ENCODE measurements at places on chromosomes 5 and 9.

DNA sequence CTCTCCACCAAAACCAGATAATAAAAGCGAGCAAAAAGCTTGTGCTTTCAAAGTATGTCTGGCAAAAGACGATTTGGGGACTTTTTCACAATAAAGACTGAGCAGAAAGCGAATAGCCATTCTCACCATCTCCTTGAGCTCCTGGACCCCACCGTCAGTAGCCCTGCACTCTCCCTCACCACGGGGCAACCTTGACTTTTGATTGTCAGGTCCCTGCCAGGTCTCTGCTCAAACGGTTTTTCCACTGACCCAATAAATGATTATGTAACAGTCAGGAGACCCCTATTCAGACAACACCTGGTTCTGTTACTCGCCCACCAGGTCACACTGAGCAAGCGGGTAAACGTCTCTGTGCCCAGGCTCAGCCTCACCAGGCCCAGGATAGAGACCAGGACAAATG is 131.3 kb downstream of the MVB12B start:
- no peak for DNase-seq

DNA sequence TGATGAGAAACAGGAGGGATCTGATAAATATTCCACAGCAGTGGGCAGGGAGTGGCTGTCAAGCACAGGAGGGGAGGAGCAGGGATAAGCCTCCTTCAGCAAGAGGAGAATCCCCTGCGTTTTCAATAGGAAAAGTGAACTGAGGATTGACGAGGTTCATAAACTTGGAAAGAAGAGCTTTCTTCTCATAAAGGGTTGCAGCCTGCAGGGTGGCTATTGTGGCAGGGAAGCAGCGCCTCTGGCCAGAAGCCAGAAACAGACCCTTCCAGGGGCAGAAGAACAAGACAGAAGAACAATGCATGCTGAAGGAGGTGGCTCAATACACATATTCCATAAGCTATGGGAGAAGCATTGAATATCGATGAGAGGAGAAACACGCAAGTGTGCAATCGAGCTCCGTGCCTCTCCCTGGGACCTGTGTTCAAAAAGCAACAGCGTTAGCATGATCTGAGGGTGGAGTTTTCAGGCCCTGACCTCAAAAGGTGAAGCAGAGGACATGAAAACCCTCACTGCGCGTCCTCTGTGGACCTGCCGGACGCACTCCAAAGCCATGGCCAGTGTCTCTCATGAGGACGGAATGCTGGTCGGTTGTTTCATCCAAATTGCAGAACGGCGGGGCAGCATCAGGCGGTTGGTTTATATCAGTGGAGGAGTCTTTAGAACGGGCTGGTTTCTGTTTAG is 67.6 kb downstream of the ANKRD33B start:
- DNase-seq = no peak

- DNase-seq = no peak
Observed at GRCh38 chr9:92770360-92770995, 5.8 kb upstream of the BICD2 start.

DNA sequence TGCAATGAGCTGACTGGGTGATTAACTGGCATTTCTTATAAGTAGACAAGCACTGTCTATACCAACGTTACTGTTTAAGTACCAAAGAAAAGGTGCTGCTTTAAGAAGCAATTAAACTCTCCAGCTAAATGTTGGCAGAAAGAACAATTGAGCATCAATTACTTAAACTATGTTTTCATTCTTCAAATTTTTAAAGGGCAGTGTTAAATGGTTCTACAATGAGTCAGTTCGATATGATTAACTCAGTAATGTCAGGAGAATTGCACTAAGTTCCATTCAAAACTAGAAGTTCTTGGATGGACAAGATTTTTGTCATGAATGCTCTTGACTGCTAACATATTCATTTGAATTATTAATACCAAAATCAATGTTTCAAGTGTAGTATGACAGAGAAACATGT is 593.7 kb downstream of the DNAH5 start:
- DNase-seq = no peak

- no peak for DNase-seq
Observed at GRCh38 chr9:35564658-35565061, 40.4 kb upstream of the TESK1 start.

GRCh38 chr9:77826116-77826515 is 178.0 kb upstream of the GNA14 start:
- no peak for DNase-seq

- no peak for DNase-seq
Observed at GRCh38 chr5:151222054-151222789, 1.7 kb downstream of the CCDC69 start.

- DNase-seq = no peak
Observed at GRCh38 chr9:123251741-123252140, 16.6 kb downstream of the STRBP start.

GRCh38 chr5:3186736-3187405 is 408.8 kb upstream of the IRX1 start:
- no peak for DNase-seq

DNA sequence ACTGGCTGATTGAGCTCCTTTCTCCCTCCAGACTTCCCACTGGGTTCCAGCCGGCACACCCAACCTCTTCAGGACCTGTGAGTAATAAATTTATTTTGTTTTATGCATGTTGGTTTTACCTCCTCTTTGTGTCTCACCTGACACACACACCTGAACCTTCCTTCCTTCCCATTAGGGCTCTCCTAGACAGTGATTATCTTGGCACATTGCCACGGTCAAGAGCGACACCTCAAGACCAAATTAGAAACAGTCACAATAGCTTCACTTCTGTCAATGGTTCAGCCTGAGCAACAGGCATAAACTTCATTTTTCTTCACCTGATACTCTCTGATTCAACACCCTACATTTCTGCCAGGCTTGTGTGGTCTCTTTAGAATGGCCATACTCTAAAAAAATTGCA is 296.3 kb upstream of the SMARCA2 start:
- DNase-seq = no peak

DNA sequence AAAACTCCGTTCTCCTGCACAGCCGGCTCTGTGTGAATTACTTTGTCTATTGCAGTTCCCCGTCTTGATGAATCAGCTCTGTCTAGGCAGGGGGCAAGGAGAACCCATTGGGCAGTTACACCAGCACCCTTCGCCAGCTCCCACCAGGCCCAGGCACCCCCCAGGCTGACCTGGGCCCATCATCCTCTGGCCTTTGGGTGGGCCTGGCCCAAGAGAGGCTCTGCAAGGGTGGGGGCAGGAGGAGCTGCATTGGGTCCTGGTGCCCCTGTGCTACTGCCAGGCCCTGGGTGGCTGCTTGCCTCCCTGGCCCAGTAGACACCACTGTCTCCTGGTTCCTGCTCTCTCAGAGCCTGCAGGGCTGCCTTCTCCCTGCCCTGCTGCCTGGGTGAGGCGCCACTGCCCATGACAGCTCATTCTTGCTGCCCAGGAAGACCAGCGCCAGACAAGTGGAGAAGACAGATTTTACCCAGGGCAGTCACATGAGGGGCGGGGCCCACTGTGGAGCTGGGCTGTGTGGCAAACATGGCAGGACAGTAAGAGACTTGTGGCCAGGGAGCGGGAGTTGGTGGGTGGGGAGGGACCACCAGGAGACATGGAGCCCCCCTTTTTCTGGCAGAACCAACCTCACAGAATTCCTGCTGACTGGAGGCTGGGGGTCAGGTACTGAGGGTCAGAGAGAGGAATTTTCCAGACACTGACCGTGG is 67.2 kb downstream of the MRPL36 start:
- DNase-seq = no peak

DNA sequence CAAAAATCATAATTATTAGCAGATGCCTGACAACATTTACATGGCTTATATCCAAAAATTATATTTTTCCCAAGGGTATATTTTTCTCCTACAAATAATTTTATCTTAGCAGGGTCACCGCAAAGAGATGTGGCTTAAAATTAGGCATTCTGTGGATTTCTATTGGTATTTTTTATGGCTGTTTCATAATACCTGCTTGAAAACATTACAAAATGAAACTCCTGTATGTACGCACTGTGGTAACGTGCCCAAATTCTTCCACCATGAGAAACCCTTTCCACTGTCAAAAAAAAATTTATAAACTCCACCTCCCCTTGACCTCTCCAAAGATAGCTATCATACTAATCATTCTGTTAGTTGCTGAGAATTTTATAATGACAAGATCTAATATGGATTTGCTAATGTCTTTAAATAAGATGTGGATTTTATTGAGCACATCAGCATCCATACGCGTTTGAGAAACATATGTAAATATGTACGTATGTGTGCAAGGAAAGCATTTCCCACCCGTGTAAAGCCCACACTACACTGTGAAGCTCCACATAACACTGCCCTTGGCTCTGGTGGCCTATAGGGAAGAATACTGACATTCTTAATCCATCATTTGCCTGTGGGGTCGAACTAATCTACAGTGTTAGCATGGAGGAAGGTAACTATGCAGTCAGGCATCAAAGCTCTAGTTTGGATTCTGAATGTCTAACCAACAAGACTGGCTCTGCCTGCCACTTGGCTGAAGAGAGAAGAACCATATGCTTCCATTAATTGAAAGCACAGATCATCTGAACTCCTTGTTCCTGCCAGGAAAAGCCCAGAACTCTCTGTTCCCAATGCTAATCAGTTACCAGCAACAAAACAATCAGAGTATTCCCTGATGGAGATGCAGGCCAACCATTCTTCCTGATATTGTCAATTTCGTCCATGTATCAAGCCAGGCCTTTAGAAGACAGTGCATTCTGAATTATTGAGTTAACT is 244.7 kb downstream of the SPOCK1 start:
- DNase-seq = peak; percentile 28

GRCh38 chr9:12696931-12697622 is 3.9 kb downstream of the TYRP1 start:
- no peak for DNase-seq

- no peak for DNase-seq
Observed at GRCh38 chr5:141848744-141849414, 29.3 kb downstream of the PCDH1 start.

DNA sequence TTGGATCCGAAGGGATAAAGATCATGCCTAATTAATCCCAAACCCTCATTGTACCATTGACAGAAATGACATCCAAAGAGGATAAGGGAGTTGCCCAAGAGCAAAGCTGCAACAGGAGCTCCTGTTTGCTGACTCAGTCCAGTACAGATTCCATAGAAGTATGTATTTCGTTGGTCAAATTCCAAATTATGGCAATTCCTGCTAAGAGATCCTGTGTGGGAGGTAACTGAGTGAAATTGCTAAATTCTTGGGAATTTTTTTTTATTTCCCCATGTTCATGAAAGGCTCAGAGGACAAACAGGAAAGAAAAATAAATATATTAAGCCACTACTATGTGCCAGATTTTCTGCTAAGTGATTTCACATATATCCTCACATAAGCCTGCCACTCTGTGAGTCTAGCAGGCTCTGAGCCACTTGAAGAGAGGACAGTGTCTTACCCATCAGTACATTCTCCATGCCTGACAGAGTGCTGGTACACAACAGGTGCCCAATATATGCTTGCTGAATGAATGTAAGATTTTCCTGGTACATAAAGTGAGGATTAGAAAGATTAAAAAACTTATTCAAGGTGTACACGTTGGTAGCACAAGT is 132.7 kb downstream of the GLIS3 start:
- peak; percentile 43 for DNase-seq

DNA sequence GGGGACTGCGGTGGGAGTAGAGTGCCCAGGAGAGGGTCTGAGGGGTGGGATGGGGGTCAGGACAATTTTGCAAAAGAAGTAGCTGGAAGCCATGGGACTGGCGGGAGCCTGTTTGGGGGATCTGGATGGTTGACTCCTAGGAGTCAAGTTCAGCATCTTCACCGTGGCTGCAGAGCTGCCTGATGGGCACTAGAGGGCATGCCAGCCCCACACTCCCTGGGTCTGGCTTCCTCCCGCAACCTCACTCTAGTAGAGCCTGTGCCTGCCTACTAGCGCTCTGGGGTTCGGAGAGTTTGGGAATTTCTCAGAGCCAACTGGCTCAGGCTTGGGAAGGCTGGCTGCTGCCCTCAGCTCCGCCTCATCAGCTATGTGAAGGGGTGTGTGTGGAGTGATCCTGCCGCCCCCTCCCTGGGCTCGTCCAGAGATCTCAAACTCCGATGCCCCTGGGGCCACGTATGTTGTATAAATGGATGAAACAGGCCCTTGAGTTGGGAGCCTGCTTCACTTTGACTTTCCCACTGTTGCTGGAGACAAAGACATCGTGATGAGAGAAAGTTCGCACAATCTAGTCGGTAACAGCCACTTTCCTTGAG is 10.8 kb downstream of the TSPAN17 start:
- DNase-seq = no peak

GRCh38 chr5:172361566-172362238 is 78.1 kb upstream of the UBTD2 start:
- peak; percentile 98 for DNase-seq

GRCh38 chr9:75974016-75974766 is 83.7 kb downstream of the PCSK5 start:
- no peak for DNase-seq

DNA sequence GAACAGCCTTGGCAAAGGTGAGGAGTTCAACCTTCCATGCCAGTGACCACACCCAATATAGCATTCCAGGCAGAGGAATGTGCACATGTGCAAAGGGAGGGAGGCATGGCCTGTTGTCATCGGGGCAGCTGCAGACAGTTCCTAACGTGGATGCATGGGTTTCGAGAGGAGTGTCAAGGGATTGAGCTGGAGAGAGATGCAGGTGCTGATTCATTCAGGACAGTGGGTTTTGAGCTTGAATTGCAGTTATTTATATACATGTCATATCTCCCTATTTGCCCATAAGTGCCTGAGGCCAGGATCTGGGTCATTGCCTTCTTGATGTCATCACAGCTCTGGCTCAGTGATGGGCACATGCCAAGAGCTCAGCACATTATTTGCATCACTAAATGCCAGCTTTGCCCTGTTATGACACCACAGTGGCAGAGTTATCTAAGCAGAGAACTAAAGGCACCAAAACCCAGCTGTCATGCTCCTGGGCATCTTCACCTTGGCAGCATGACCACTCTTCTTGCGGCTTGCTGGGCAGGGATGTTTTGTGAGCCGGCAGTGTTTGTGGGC is 278.0 kb downstream of the NTRK2 start:
- DNase-seq = no peak

- DNase-seq = no peak
Observed at GRCh38 chr9:94478755-94479730, 75.8 kb upstream of the PCAT7 start.

DNA sequence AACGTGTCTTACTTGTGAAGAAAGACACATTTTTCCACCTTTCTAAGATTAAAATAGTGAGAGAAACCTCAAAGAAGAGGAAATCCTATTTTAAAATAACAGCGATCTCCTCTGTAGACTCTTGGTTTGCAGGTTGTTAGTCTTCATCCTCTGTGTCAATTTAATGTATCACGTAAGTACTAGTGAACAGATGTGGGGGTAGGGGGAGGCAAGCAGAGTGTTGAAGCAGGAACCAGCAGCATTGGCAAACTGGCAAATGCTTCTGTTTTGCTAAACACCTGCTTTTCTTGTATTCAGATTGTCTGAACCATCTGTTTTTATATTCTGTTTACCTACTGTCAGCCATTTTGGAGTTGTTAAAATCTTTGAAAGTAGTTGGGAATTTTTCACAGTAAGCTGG is 159.3 kb upstream of the TLX3 start:
- no peak for DNase-seq

GRCh38 chr5:35383041-35383440 is 152.8 kb upstream of the PRLR start:
- DNase-seq = no peak

- no peak for DNase-seq
Observed at GRCh38 chr9:77969083-77969482, 62.5 kb downstream of the GNAQ start.

Measured in skeletal muscle cell (primary cell).